Posterior cingulate gyrus (tissue), 11 donors: ENCODE measurements at places on chromosomes 1 and 21.

GRCh38 chr1:177864538-177865305 is 105.1 kb downstream of the SEC16B start:
- no peak for DNase-seq

DNA sequence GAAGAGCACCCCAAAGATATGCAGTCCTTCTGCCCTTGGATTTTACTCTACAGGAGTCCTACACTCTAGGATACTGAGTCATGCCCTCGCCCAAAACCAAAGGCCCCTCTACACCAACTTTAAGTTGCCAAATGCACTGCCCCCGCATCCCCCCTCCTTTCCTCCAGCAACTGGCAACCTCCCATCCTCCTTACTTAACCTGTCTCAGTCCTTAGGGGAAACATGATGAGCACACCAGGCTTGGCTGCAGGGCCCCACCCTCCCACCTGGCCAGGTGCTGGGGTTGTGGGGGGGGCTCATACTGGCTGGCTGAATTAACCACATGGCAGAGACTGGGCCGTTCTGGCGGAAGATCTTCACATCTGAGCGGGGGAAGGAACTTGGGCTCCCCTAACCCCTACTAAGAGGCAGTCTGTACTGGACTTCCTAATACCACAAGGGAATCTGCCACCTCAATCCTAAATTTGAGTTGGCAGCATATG is 1.2 kb downstream of the HDGF start:
- DNase-seq = no peak

DNA sequence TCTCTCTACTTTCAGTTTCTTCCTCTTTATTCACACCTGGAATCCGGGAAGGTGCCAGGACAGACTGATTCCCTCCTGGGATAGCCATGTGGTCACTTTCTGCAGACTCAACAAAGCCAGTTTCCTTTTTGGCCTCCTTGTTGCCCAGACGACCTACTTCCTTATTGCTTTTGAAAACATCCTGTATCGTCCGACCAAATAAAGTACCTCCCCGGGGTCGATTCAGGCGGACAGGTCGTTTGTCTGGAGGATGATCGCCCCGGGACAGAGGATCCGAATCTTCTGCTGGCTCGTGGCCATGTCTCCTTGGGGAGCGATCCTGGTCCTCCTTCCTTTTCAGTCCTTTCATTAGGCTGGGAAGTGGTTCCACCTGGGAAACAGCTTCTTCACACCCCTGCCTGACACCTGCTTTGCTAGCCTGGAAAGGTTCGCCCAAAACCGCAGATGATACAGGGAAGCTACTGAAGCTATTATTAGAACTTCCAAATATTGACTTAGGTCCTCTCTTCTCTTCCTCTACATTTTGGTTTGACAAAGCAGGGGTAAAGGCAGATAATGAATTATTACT is 1.2 kb downstream of the MCM3AP start:
- DNase-seq = no peak

GRCh38 chr1:31166462-31166861 is 73.2 kb downstream of the NKAIN1 start:
- DNase-seq = no peak

GRCh38 chr1:192993426-192994085 is 65.6 kb downstream of the UCHL5 start:
- DNase-seq = no peak

- no peak for DNase-seq
These were observed 11.4 kb upstream of the TBX15 start for GRCh38 chr1:118999348-119000071.

DNA sequence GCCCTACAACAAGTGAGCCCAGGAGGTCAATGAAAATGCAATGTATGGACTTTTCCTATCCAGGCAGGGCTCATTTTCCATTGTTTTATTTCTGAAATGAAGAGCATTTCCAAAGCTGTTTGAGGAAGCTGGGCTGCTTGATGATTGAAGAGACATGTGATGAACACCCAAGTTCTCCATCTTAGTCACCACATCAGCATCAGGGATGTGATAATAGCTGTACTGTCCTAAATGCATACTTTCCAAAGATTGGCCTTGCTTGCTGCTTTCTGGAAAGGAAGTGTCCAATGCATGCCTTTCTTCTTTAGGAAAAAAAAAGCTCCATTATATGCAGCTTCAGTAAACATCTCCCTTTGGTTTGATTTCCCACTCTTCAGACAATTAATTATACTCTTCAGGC is 425.9 kb upstream of the RUNX1 start:
- DNase-seq = no peak

- peak; percentile 50 for DNase-seq
These were observed 55.0 kb downstream of the WNT9A start for GRCh38 chr1:227892489-227893299.

DNA sequence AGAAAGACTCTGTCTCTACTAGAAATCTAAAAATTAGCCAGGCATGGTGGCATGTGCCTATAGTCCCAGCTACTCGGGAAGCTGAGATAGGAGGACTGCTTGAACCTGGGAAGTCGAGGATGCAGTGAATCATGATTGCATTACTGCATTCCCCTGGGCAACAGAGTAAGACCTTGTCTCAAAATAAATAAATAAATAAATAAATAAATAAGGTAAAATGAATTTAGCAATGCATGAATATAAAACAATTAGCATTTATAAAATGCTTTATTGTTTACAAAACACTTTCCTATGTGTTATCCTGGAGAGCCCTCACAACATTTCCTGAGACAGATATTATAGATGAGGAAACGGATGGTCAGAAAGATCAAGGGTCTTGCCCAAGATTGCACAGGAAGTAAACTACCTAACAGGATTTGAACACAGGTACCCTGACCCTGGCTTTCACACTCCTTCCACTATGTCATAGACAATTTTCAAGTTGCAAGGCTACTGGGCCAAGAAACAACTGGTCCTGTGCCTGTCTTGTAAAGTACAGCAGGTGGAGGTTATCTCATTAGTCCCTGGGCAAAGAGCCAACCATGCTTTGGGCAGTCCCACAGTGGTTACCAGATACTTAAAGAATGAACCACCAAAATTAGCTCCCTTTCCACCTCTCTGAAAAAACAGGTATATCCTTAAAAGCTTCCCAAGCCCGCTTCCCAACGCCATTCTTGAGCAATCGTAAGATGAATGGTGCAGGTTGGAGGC is 15.4 kb upstream of the VSIG8 start:
- DNase-seq = no peak

- DNase-seq = peak; percentile 24
These were observed 82.2 kb upstream of the BMP8A start for GRCh38 chr1:39409055-39409816.

- DNase-seq = no peak
These were observed 16.9 kb upstream of the MCL1 start for GRCh38 chr1:150596095-150596892.

DNA sequence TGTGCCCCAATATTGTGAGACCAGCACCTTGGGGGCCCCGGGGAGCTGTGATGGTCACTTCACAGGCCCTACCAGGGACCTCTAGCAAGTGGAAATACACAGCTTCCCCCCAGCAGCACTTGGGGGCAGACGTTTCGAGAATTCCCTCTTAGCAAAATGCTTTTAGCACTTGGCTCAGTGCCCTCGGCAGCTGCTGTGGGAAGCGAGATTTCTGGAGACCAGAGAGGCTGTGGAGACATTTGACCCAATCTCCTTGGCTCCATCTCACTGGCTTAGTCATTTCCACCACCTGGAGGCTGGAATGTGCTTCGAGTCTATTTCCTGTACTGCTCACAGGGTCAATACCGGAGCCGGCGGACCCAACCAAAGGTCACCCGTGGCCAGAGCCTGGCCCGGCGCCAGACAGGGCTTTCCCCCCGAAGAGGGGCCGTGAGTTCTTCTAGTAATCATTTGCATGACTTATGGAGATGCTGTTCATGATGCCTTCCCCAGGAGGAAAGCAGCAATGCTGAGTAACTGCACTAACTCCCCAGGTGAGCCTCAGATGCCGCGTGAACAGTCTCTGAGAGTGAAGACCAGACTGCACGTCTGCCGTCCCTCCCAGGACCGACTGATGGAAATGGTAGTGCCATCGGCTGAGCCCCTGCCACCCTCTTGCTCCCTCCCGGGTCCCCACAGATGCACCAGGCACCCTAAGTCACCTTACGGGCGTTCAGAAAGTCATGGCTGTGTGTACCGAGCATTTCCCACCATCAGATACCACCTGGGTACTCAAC is 4.4 kb upstream of the C2CD2 start:
- DNase-seq = no peak

DNA sequence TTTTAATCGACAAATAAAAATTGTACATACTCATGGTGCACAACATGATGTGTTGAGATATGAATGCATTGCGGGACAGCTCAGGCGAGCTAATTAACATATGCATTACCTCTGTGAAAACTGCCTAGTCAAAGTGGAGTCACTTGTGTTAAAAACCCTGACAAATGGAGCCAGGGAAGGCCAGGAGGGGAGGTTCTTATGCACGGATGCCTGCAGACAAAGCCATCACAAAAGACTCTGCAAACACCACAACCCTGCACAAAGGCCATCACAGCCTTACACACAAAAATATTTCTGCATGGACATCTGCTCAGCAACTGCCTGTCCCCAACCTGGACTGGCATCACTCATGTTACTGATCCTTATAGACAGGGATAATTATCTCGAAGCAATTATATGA is 204.4 kb upstream of the AJAP1 start:
- DNase-seq = no peak

DNA sequence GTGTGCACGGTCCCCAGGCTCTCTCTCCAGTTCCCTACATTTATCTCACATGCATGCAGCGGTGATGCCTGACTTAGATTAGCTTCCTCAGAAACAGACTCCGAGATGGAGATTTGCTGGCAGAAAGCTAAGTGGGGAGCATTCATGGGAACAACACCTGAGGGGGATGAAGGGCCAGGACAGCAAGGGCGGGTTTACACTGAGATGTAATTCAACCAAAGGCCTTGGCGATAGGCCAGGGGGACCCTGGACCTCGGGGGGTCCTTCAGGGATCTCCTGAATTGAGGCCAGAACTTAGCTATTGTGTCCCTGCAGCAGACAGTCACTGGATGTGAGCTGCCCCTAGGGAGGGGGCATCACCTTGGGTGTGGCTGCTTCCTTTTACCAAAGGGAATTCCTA is 246.1 kb upstream of the CSF3R start:
- DNase-seq = no peak

GRCh38 chr1:70727886-70728489 is 316.9 kb downstream of the CTH start:
- DNase-seq = no peak

GRCh38 chr1:109622137-109622892 is 2.7 kb downstream of the AMPD2 start:
- DNase-seq = no peak

GRCh38 chr1:38716229-38716628 is 143.3 kb downstream of the RRAGC start:
- peak; percentile 8 for DNase-seq

DNA sequence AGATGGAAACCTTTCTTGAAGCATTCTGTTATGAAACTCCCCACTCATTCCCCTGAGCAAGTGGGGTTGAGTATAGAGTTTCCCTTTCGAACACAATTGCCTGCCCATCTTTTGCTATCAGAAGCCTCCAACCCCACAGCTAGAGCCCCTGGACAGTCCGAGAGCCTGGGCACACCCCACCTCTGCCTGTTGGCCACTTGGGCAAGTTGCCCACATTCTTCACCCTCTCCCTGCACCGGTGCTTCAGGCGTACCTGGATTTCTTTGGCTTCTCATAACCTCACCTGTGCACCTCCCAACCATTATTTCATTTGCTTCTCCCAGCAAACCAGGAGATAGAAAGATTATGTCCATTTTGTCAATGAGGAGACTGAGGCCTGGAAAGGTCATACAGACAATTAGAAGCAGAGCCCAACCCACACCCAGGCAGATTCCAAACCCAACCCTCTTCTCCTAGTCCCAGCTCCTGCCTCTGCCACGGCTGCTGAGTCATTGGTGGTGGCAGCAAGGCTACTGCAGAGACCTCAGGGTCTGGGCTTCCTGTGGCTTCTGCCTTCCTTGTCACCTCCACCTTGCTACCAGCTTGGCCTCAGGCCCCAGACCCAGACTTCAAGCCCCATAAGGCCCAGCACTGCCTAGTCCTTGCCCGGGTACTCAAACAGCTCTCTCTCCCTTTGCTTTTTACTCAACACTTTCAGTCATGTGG is 118.7 kb upstream of the ZBTB40 start:
- DNase-seq = no peak

DNA sequence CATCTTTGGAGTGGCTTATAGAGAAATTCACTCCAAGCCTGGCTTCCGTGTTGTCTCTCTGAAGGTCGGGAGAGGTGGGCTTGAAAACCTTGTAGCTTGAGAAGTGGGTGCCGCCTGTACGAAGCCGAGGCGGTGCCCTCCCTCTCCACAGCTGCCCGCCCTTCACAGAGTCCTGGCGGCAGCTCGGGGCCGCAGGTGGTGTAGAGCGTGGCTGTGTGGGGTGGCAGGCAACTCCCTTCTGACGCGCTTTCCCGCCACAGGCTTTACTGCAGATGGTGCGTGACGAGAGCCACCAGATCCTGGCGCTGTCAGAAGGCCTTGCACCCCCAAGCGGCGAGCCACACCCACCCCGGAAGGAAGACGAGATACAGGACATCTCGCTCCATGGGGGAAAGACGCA is 33.1 kb upstream of the DIP2A start:
- no peak for DNase-seq

- DNase-seq = no peak
These were observed 44.8 kb downstream of the PRDM15 start for GRCh38 chr21:41834252-41834925.

- no peak for DNase-seq
These were observed 244.5 kb downstream of the NEGR1 start for GRCh38 chr1:72037745-72038343.

DNA sequence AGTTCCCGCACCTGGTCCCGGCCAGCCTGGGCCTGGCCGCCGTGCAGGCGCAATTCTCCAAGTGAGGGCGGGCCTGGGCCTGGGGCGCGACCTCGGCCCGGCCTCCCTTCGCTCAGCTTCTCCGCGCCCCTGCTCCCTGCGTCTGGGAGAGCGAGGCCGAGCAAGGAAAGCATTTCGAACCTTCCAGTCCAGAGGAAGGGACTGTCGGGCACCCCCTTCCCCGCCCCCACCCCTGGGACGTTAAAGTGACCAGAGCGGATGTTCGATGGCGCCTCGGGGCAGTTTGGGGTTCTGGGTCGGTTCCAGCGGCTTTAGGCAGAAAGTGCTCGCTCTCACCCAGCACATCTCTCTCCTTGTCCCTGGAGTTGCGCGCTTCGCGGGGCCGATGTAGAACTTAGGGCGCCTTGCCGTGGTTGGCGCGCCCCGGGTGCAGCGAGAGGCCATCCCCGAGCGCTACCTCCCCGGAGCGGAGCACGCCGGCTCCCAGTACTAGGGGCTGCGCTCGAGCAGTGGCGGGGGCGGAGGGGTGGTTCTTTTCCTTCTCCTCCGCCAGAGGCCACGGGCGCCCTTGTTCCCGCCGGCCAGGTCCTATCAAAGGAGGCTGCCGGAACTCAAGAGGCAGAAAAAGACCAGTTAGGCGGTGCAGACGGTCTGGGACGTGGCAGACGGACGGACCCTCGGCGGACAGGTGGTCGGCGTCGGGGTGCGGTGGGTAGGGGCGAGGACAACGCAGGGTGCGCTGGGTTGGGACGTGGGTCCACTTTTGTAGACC is 1.2 kb downstream of the OLIG1 start:
- DNase-seq = peak; percentile 65

- peak; percentile 36 for DNase-seq
These were observed 5.8 kb downstream of the ELF3 start for GRCh38 chr1:202016022-202016810.

- DNase-seq = no peak
These were observed 11.9 kb upstream of the SH2D2A start for GRCh38 chr1:156828400-156829124.
